ENCODE measurements at places on chromosomes 5 and 9.

- peak; percentile 34 for DNase-seq
These were observed 30.4 kb downstream of the RNF145 start for GRCh38 chr5:159178978-159179377.

DNA sequence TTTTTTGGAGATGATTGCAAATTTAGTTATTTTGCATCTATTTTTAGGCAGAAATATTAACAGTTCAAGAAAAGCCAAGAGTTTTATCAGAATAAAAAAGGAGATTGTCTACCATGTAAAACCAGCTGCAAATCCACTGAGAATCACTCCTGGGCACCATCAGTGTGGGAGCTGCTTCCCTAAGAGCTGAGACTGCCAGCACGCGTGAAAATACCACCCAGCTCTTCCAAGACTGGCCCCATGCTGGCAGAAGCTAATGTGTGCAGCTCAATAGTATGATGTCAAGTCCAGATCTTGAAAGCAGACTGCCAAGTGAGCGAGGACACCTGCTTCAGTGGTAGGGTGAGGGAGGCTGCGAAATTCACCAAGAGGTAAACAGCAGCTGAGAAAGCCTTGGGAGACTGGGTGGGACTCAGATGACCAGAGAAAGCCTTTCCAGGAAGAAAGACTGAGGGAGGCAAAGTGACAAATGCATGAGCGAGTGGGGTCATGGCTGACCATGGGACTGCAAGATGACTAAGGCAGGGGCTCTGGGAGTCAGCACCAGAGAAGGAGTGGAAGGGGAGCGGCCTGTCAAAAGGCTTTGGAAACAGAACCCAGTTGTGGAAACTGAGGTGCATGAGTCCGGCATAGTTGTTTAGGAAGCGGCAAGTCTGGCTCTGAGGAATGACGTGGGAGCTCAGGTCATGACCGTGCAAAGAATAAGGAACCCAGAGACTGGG, 200.9 kb downstream of the GADD45G start:
- no peak for DNase-seq

DNA sequence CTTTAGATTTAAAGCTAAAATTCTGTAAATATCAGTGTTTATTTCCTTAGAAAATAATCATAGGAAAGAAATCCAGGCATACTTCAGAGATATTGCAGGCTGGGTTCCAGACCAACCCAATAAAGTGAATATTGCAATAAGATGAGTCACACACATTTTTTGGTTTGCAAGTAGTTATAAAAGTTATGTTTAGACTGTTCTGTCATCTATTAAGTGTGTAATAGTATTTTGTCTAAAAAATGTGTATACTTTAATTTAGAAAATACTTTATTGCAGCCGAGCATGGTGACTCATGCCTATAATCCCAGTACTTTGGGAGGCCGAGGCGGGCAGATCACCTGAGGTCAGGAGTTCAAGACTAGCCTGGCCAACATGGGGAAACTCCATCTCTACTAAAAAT, 6.9 kb upstream of the RIC1 start:
- DNase-seq, result no peak

GRCh38 chr9:91771027-91771426, 179.0 kb downstream of the ROR2 start:
- DNase-seq, result no peak

GRCh38 chr5:96703995-96704394, 41.8 kb downstream of the CAST start:
- DNase-seq, result no peak

DNA sequence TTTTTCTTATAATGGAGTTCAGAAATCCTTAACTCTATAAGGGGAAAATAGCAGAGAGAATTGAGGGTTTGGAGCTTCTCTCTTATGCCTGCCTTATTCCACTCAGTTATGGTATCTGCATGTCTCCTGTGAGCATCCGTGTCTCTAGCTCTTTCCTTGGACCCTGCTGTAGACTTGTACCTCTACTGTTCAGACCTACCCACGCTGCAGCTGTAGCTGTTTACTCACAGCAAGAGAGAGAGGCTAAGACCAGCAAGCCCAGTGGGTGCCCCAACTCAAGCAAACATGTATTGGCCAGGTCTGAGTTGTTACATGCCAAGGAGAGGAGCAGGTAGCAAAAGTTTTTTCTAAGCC, 7.1 kb upstream of the PCSK1 start:
- DNase-seq, result no peak

DNA sequence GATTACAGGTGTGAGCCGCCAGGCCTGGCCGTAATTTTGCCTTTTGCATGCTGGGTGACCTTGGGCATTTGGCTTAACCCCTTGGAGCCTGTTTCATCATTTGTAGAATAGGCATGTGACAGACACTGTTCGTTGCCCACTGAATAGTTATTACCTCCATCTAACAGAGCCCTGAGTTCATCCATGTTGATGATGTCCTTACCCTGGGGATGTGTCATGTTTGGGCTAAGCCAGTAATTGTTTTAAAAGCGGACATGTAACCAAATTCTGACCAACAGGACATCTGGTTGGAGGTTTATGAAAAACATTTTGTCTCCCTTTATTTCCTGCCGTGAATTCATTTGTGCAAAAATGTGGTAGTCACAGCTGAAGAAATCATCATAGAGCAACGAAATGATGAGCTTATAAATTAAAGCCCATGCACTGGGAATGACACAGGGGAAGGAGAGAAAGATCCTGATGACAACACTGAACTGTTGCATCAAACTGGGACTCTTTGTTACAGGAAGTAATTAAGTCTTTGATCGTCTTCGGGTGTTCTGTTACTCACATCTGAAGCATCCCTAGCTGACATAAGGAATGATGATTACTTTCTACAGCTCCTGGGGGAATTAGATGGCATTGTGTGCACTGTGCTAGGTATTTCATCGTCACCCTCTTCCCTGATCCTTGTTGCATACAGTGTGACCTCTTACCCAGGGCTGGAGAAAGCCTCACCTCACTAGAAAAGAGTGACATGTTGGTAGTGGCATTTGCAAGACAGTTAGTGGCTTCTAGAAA, 117.8 kb downstream of the FGF18 start:
- DNase-seq, result no peak

GRCh38 chr5:171806976-171807747, 21.5 kb downstream of the SMIM23 start:
- no peak for DNase-seq

GRCh38 chr5:9361835-9362234, 184.0 kb downstream of the SEMA5A start:
- DNase-seq, result peak; percentile 19

- DNase-seq, result no peak
These were observed 79.5 kb downstream of the ANXA1 start for GRCh38 chr9:73231203-73231602.

DNA sequence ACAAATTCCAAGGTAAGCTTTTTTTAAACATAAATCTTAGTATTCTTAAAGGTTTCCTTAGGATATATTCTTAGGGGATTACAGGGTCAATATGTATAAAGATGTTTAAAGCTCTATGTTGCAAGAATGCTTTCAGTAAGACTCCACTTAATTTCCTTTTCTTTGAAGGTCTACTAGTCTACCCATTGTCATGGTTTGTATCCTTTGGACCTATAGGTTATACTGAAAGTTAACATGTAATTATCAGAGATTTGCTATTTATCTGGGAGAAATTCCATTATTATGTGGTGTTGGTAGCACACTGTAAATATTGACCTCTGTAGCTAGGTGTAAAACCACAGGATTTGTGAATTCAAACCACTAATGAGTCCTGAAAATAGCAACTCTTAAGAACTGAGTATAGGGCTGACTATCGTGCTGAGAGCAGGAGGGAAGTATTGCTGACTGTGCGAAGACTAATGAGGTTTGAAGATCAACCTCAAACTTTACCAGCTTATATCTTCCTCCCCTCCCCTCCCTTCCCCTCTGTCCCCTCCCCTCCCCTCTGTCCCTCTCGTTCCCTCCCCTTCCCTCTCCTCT, 85.6 kb downstream of the GADD45G start:
- DNase-seq, result no peak

DNA sequence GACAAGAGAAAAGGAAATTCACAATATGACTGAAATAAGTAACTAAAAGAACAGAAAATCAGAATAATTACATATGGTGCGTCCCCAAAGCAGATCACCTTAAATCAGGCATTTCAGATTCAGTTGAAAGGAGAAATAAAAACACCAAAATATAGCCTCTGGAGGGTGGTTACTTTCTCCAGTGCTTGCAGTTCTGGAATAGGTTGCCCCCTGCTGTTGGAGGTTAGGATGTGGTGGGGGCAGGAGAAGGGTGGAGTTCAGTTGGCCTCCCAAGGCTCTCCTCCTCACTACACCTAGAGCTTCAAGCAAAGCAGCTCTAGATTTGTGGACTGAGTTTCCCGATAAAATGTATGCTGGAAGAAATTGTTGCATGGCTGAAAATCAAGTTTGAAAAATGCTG, 338.2 kb upstream of the TLE4 start:
- DNase-seq, result no peak

DNA sequence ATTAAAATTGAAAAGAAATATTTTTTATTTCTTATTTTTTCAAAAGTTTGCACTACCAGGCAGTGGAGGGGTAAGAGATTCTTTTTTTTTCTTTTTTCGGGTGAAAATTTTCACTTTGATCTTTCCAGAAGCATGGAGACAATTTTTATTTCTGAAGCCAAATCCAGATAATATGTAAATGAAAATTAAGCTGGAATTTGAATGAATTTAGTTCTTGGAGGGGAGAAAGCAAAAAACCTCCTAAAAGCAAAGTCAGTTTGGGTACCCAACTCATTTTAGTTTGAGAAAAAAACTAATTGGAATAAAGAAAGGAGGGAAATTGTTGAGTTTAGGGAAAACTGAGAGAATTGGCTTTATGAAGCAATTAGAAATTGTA, 872 bp downstream of the ZNF618 start:
- no peak for DNase-seq

DNA sequence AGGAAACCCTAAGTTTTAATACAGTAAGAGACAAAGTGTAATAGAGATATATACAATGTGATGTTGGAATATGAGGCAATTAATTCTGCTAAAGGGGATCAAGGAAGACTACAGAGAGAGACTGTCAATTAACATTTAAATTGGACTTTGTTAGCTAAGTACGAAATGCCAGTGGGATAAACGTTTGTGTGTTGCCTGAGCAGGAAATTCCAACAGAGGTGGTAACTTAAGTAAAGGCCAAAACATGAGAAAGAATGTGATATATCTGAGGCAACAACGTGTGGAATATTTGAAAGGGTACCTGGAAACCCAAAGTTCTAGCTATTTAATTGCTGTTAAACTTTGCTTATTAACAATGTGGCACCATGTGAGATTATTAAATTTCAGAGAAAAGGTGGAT, 1666.9 kb upstream of the WWC1 start:
- no peak for DNase-seq

GRCh38 chr9:115207003-115207836, 89.3 kb upstream of the TNC start:
- DNase-seq, result no peak

DNA sequence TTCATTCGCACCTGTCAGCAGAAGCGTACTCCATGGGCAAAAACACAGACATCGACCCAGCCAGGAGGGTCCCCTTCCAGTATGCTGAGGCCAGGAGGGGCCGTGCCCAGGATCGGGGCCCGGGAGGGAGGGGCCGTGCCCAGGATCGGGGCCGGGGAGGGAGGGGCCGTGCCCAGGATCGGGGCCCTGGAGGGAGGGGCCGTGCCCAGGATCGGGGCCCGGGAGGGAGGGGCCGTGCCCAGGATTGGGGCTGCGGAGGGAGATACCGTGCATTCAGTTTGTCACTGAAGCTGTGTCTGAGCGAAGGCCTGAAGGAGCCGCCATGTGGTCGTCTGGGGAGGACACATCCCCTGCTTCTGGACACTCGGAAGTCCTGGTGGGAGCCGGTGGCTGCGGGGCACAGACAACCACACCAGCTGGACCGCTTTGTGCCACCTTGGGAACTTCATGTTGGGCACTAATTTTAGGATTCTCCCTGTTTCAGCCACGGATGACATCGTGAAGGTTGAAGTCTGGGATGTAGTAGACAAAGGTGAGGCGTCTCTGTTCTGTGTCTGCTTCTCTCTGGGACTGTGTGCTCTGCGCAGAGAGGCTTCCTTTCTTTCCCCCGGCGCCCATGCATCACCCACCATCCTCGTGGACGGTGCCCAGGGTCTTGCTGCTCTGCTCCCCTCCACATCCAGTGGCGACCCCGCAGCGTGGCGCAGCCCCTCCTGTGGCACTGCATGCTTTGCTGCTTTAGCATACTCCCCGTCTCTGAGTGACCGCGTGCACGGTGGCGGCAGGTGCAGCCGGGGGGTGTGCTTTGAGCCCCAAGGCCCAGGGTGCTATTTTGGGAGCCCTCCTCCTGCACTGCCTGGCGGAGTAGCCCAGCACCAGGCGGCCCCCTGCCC, 16.7 kb upstream of the AJM1 start:
- no peak for DNase-seq

DNA sequence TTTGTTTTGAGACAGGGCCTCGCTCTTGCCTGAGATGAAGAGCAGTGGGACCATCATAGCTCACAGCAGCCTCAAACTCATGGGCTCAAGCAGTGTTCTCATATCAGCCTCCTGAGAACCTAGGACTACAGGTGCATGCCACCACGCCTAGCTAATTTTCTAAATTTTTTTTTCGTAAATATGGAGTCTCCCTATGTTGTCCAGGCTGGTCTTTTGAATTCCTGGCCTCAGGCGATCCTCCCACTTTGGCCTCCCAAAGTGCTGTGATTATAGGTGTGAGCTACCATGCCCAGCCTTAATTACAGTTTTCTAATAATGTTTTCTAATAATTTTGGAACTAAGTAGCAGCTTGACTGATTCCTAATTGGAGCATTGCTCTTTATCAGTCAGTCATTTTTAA, 15.1 kb downstream of the GAPVD1 start:
- no peak for DNase-seq

GRCh38 chr9:101601904-101602765, 7.4 kb upstream of the PPP3R2 start:
- no peak for DNase-seq

- DNase-seq, result no peak
These were observed 21.5 kb upstream of the ASS1 start for GRCh38 chr9:130423272-130423671.

DNA sequence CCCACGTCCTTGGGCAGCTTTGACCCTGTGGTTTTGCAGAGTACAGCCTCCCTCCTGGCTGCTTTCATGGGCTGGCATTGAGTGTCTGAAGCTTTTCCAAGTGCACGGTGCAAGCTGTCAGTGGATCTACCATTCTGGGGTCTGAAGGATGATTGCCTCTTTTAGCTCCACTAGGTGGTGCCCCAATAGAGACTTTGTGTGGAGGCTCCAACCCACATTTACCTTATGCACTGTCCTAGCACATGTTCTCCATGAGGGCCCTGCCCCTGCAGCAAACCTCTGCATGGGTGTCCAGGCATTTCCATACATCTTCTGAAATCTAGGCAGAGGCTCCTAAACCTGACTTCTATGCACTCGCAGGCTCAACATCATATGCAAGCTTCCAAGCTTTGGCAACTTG, 644.2 kb upstream of the CDH9 start:
- DNase-seq, result no peak

- DNase-seq, result no peak
These were observed 6.8 kb downstream of the DCP2 start for GRCh38 chr5:112983363-112983762.

- no peak for DNase-seq
These were observed 26.6 kb downstream of the MORN5 start for GRCh38 chr9:122186301-122186700.

GRCh38 chr9:98083061-98083501, 26.5 kb downstream of the NANS start:
- no peak for DNase-seq

GRCh38 chr5:4295663-4296339, 700.2 kb downstream of the IRX1 start:
- no peak for DNase-seq
